SK-MEL-5 (cell line): ENCODE measurements at places on chromosomes 12 and 14.
A peak's percentile ranks its signal among the peaks of the same experiment; 100 is the strongest.

GRCh38 chr14:65169351-65169750 is 67.0 kb upstream of the MAX start:
- peak; percentile 52 for DNase-seq

DNA sequence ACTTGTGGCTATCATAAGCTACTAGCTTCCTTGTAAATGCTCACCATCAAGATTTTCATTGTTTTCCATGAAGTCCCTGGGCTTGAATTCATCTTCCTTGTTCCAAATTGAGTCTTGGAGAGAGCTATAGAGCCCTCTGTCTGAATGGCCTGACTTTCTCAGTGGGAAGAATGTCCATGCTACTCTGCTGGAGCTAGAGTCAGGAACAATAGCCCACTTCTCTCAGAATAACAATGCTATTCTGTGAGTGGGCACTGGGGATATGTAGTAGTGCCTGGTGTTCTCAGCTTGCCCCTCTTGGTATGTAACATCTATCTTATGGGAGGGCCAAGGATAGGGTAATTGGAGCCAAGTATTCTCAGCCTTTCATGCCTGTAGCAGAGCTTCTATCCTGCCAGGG is 127.6 kb upstream of the TRHDE start:
- DNase-seq, result no peak

DNA sequence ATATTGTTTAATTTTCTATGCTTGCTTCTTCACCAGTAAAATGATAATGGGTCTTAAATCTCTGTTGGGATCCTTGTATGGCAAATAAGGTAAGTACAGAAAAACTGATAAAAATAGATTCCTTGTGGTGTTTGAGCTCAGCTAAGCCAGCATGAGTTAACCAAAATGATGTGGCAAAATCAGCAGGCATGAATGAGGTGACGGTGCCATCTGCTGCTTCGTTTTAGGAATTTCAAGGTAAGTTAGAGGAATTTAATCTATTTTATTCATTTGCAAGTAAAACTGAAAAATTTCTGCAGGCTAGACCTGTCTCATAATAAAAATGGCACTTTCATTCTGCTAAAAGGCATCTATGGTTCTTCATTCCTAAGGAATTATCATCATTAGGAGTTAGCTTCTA is 10.0 kb upstream of the CLEC7A start:
- DNase-seq, result peak; percentile 78

DNA sequence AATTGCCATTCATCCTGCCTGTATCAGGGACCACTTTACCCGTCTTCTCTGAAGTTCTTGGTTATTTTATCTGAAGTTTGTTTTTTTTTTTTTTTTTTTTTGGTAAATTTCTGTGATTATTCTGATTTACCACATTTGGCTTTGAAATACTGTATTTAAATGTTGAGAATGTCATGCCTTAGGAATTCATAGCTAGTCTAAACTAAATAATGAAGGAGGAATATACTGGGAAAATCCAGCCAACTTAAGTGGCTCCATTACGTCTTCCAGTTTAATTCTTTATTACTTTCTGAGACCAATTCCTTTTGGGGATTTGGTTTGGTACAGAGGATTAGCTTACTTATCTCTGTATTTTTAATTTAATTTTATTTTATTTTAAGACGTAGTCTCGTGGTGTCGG is 60.3 kb upstream of the KCNMB4 start:
- no peak for DNase-seq

GRCh38 chr12:120264904-120265472 is 542 bp downstream of the PXN start:
- DNase-seq, result no peak

DNA sequence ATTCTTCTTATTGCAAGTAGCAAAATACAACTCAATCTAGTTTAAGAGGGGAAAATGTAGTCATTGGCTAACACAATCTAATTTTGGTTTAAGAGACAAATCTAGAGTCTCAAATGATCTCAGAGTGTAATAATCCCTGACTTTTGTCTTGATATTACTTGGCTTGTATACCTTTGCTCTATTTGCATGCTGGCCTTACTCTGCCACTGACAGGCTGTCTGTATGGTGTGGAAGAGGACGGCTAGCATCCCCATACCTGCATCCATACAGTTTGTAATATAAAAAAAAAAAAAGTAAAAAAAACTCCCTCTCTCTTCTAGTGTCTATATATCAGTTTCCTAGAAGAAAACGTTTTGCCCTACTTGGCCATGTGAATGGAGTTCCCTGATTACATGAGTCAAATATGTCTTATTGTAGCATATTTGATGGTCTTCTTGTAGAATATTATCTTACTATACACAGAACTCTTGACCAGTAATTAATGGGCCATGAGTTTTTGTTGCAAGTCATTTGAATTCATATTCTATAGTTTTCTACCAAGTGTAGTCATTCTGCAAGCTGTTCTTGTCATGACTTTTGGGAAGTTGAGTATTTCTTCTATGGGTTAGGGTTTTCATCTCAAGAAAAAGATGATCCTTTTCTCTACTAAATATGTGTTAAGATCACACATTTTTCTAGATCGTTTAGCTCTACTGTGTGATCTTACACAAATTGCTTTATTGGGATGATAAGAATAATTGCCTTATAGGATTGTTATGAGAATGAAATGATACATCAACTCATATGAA is 8.2 kb downstream of the HIF1A start:
- no peak for DNase-seq
